ENCODE measurements at places on chromosomes 2 and 18. TPM values are rescaled to one million over a fixed set of nuclear protein-coding genes. Genes with fewer than 3 reads are reported as not detected.

- no peak overlapping the region for H3K27ac ChIP-seq
- peaks cover 6% of the 10 kb centered on the region for H3K4me1 ChIP-seq
- H3K4me3 ChIP-seq, result no peak overlapping the region
These were observed 1.8 kb upstream of the CPO start for GRCh38 chr2:206937555-206937954.

DNA sequence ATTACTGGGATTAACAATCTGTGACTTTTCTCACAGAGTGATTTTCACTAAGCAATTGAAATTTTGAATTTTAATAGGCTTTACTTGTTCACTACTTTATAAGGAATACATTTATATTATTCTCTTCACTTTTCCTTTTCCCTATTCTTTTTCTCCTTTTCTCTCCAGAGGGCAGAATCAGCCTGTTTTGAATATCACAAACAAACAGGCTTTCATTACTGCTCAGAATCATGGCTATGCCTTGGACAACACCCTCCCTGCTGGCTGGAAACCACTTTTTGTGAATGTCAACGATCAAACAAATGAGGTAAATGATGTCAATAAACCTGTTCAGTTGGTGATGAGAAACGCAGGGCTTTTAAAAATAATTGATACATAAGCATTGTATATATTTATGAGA is 35.3 kb downstream of the CPS1 start:
- no peaks in the 10 kb centered on the region for H3K4me1 ChIP-seq
- H3K4me3 ChIP-seq, result no peak overlapping the region
- DNase-seq, result no peak
- H3K27ac ChIP-seq, result no peak overlapping the region

DNA sequence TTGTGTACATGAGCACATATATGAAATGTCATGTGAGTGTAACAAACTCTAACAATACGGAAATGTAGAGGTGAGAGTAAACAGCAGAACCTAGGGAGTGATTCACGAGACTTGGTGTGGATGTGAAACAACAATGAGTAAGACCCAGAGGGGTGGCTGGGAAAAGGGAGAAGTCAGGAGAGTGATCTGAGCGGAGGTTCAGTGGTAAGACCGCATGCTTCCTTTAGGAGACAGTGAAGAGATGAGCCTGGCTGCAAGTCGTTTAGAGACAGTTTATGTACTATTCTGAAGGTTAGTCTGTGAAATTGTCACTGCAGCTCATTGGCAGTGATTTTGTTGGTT is 150.6 kb downstream of the PRPF40A start:
- no peaks in the 10 kb centered on the region for H3K27me3 ChIP-seq
- no peaks in the 10 kb centered on the region for H3K36me3 ChIP-seq
- H3K27ac ChIP-seq, result no peak overlapping the region
- DNase-seq, result no peak

DNA sequence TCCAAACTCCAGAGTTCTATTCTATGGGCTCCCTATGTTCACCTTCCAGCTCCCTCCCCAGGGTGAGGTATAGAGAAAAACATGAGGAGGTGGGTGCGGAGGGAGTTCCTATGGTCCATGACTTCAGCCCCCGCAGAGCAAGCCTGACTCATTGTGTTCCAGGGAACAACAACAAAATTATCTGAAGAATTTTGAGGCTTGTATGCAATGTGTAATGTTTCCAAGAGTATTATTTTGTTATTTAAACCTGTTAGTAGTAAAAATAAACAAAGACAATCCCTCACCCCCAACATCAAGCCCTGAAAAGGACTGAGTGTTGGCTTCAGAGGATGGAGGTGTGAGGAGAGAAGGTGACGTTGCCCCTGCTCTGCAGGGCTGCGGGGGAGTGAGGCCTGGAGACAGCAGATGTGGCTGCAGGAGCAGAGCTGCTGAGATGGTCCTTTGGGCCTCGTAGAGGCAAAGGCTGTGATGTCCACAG is 29.0 kb downstream of the LAMA3 start:
- H3K27me3 ChIP-seq, result no peaks in the 10 kb centered on the region
- no peaks in the 10 kb centered on the region for H3K36me3 ChIP-seq
- no peak overlapping the region for H3K4me3 ChIP-seq
- peak overlapping the region; percentile 28 for H3K27ac ChIP-seq
- H3K4me1 ChIP-seq, result no peaks in the 10 kb centered on the region

DNA sequence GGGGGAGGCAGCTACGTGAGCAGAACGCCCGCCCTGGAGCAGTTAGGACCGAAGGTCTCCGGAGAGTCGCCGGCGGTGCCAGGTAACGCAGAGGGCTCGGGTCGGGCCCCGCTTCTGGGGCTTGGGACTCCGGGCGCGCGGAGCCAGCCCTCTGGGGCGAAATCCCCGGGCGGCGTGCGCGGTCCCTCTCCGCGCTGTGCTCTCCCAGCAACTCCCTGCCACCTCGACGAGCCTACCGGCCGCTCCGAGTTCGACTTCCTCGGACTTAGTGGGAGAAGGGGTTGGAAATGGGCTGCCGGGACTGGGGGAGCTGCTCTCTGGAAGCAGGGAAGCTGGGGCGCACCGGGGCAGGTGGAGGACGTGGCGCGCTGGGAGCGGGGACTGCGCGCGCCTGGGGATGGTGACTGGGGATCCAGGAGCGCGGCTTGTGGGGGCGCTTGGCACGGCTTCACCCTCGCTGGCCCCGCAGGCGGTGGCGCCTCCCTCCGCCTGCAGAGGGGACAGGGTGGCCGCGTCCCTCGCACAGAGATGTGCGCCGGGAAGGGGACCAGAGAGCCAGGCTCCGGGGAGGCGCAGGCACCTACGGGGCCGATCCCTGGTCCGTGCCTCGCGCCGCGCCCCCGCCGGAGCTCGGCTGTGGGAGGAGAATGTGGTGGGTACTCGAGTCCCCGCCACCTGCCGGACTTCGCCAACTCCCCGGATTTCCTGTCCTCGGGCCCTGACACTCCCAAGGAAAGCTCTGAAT is 688 bp downstream of the CDH20 start:
- H3K36me3 ChIP-seq, result no peaks in the 10 kb centered on the region
- H3K27ac ChIP-seq, result no peak overlapping the region
- H3K27me3 ChIP-seq, result peaks cover 11% of the 10 kb centered on the region
- DNase-seq, result no peak

DNA sequence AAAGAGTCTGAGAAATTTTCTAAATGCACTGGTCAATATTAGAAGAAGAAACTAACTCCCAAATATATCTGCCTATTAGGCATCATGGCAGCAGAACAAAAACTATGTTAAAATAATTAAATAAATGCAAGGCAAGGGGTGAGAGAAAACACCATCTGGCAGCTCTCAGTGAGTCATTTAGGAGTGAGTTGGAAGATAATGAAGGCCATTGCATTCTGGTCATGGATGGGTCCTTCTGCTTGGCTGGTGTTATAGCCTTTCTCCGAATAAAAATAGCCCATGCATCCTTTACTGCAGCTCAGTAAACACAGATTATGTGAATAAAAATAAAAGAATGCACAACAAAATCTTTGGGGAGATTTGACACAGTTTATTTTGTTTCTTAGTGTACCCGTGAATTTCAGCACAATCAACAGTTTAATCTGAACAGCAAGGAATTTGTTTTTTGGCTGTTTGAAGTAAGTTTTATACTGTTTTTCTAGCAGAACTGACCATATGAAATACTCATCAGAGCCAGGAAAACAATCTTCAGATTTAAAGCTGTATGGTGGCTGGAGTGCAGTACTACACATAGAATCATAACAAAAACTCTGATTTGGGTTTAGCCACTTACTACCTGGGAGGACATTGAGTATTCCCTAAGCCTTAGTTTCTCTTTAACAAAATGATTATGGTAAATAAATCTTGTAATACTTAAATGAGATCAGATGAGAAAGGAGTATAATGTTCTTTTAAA is 225.1 kb upstream of the ITGA4 start:
- no peaks in the 10 kb centered on the region for H3K4me1 ChIP-seq
- no peak overlapping the region for H3K27ac ChIP-seq
- DNase-seq, result no peak
- no peaks in the 10 kb centered on the region for H3K27me3 ChIP-seq
- no peak overlapping the region for H3K4me3 ChIP-seq

DNA sequence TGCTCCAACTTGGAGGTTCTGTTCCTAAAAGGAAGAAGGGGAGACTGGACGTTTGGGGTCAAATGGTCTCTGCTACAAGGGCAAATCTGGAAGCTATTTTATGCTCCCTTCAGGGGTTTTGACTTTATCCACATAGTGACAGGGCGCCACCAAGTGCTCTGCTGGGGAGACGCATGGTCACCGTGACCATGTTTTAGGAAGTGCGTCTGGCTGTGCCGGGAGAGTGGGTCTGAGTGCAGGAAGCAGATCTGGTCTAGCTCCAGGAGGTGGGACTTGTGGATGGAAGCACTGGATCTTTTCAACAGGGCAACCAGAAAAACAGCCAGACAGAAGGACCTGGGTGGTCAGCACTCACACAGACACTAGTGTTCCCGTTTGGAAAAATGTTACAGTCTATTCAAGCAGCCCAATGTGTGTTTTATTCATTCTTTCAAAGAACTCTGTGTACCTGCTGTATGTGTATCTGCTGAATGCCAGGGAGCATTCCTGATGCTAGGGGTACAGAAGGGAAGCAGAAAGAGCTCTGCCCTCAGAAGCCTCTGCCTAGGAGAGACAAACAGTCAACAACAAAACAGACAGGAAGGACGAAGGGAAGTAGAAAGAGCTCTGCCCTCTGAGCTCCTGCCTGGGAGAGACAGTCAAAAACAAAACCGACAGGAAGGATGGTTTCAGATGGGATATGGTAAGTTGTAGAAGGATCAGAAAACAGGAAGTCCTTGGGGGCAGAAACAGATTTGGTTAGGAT is 14.3 kb downstream of the IMPA2 start:
- no peak overlapping the region for H3K4me3 ChIP-seq
- peak; percentile 80 for DNase-seq
- H3K36me3 ChIP-seq, result no peaks in the 10 kb centered on the region
- peaks cover 7% of the 10 kb centered on the region for H3K4me1 ChIP-seq
- H3K27me3 ChIP-seq, result no peaks in the 10 kb centered on the region

DNA sequence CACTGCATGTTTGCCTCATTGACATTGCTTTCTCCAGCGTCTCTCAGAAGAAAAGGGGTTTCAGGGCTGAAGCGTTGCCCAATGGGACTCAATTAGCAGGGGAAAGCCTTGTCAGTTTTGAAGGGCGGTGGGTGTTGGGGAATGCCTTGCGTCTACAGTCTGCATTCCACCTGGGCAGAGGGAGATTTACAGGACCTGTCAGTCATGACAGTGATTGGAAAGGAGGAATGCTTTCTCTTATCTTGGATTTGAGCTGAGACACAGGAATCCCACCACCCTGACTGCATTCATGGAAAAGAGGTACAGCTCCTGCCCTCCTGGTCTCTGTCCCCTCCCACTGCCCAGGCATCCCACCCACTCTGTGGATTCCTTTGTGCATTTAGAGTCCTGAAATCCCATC is 123.9 kb downstream of the ACKR3 start:
- H3K27ac ChIP-seq, result no peak overlapping the region
- no peaks in the 10 kb centered on the region for H3K36me3 ChIP-seq
- DNase-seq, result no peak
- H3K4me3 ChIP-seq, result no peak overlapping the region
- no peaks in the 10 kb centered on the region for H3K27me3 ChIP-seq

GRCh38 chr2:156666130-156666785 is 230.1 kb downstream of the GPD2 start:
- H3K27ac ChIP-seq, result no peak overlapping the region
- no peaks in the 10 kb centered on the region for H3K36me3 ChIP-seq
- no peaks in the 10 kb centered on the region for H3K4me1 ChIP-seq

- H3K27ac ChIP-seq, result no peak overlapping the region
- H3K36me3 ChIP-seq, result no peaks in the 10 kb centered on the region
- no peaks in the 10 kb centered on the region for H3K4me1 ChIP-seq
- H3K27me3 ChIP-seq, result no peaks in the 10 kb centered on the region
These were observed 34.0 kb upstream of the B4GALT6 start for GRCh38 chr18:31718386-31718785.

DNA sequence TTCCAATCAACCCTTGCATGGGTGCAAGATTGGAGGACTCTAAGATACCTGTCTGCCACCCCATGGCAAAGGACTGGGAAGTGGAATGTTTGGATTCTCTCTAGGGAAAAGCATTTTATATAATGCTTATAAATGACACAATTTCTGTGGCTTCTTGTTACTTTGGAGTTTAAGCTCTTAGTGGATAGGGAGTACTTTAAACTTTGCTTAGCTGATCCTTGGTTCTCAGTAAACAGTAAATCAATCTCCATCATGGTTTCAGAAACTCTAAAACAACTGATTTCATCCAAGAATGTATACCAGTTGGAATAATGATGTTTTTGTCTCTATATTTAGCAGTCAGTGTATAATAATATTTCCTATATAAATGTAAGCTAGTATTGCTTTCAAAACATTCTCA is 14.1 kb upstream of the FAM228A start:
- H3K27ac ChIP-seq, result no peak overlapping the region
- H3K4me1 ChIP-seq, result no peaks in the 10 kb centered on the region
- no peaks in the 10 kb centered on the region for H3K36me3 ChIP-seq
- H3K27me3 ChIP-seq, result no peaks in the 10 kb centered on the region
- H3K4me3 ChIP-seq, result no peak overlapping the region

Gene HEATR5B
- 54.9 TPM for total RNA-seq

Gene UGT1A4
- 0.21 TPM for total RNA-seq

Gene PID1
- 45.7 TPM for total RNA-seq

Gene PXDN
- total RNA-seq, result 38.6 TPM

Gene KIAA2012
- total RNA-seq, result 8.5 TPM

Gene NXPH2
- total RNA-seq, result not detected

Measured in lung (tissue), 17 donors.